ENCODE measurements at places on chromosomes 3 and 15.

GRCh38 chr3:121557426-121557934 is 10.3 kb upstream of the ARGFX start:
- no peak for DNase-seq

DNA sequence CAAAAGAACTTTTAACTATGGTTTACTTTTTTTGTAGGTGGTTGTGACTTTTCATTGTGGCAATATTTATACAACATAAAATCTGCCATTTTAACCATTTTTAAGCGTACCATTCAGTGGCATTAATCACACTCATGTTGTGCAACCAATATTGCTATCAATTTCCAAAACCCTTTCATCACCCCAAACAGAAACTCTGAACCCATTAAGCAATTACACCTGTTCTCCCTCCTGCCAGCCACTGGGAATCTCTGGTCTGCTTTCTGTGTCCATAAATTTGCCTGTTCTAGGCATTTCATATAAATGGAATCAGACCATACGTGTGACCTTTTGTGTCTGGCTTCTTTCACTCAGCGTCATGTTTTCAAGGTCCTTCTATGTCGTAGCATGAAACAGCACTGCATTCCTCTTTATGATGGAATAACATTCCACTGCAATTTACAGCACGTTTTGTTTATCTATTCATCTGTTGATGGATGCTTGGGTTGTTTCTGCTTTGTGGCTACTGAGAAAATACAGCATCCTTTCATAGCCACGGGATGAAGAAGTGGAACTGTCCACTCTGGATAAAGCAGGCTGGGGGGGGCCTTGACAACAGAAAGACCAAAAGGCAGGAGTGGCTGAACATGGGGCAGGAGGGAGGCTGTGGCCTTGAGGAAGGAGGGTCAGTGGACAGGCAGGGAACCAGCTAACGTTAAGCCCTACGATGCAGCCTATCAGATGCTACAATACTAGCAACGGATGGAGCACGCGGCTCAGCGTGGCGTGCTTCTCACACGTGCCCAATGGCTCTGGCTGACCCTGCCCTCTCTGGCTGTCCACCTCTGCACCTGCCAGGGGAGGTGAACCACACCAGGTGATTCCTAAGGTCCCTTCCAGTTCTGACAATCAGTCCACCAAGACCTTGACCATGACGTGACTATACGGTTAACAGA is 110.9 kb downstream of the SEC22A start:
- no peak for DNase-seq

DNA sequence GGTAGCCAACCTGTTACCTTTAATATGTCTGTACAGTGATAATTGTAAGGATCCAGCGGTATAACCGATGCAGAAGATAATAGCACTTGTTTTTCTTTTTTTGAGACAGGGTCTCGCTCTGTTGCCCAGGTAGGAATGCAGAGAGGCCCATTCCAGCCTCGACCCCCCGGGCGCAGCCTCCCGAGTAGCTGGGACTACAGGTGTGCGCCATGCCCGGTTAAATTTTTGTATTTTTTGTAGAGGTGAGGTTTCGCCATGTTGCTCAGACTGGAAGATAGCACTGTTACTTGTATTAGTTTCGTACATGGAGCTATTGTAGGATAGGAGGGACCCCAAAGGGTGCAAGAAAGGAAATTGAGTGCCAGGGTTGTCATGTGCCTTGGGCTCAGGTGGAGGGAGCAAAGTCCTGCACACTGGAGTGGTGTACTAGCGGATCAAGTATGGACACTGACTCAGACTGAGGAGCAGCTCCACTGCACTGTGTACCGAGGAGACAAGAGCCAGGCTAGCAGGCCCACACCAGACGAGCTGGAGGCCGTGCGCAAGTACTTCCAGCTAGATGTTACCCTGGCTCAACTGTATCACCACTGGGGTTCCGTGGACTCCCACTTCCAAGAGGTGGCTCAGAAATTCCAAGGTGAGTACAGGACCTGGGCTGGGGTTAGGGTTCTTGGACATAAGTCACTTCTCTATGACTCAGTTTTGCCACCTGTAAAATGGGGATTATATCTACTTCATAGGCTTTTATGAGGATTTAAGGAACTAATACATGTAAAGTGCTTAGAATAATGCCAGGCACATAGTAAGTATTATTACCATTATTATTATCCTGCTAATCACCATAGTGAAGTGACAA is 1.0 kb downstream of the OGG1 start:
- DNase-seq = no peak

DNA sequence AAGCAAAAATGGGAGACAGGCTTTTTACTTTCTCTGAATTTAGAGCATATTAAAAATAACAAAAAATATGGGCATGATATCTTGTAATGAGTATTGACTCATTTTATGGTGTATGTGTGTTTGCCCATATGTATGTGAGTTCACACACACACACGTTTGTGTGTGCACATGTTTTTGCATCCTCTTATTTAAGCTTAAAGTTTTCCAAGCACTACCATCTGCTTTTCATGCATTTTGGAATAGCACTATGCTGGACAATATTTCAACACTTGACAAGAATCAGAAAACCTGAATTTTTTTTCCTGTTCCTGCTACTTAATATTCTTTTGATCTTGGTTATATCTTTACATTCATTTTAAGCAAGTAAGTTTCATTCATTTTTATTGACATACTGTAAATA is 872.7 kb downstream of the OTOL1 start:
- no peak for DNase-seq

- DNase-seq = no peak
Observed at GRCh38 chr3:184558726-184559125, 2.9 kb upstream of the EPHB3 start.

GRCh38 chr15:66186049-66186825 is 67.3 kb downstream of the MEGF11 start:
- DNase-seq = no peak

GRCh38 chr3:180265551-180265950 is 228.8 kb upstream of the PEX5L start:
- DNase-seq = no peak
